ENCODE measurements at places on chromosomes 12 and 14.

- H3K36me3 ChIP-seq: peaks cover 3% of the 10 kb centered on the region
- no peaks in the 10 kb centered on the region for H3K4me1 ChIP-seq
- H3K27ac ChIP-seq: no peak overlapping the region
- peak overlapping the region; percentile 66 for H3K4me3 ChIP-seq
These were observed 737 bp downstream of the SPX start for GRCh38 chr12:21526721-21527345.

DNA sequence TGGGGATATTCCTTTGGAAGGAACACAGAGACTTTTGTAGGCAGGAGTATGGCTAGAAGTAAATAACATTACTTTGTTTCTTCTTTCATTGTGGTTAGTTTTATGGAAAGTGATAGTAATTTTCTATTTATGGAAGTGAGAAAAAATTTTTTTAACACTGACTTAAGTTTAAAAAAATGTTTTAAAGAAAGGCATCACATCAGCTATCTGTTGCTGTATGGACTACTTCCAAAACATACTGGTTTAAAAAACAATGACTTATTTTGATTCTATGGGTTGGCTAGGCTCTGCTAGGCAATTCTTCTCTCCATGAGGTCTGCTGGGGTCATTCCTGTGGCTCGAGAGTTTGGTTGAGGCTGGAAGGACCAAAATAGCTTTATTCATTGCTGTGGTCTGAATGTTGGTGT lies 31.7 kb upstream of the SLC38A2 start:
- H3K4me3 ChIP-seq: no peak overlapping the region
- H3K4me1 ChIP-seq: peaks cover 31% of the 10 kb centered on the region
- peaks cover 1% of the 10 kb centered on the region for H3K36me3 ChIP-seq
- H3K27ac ChIP-seq: no peak overlapping the region
- no peak for DNase-seq

DNA sequence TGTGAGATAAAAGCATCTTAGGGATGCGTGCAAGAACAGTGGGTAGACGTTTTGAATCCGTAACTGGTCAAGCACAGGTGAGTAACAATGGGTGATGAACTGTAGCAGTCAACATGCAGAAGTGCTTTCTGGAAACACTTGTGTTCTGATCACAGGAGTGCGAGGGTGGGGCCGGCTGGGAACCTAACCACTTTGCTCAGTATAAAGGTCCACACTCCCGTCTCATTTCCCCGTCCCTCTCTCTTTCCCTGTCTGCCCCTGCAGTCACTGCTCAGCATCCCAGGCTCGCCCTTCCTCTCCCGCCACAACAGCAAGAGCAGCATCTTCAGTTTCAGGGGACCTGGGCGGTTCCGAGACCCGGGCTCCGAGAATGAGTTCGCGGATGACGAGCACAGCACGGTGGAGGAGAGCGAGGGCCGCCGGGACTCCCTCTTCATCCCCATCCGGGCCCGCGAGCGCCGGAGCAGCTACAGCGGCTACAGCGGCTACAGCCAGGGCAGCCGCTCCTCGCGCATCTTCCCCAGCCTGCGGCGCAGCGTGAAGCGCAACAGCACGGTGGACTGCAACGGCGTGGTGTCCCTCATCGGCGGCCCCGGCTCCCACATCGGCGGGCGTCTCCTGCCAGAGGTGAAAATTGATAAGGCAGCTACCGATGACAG lies 127.1 kb downstream of the FIGNL2 start:
- H3K36me3 ChIP-seq: peaks cover 2% of the 10 kb centered on the region
- peak overlapping the region; percentile 22 for H3K4me3 ChIP-seq
- H3K27me3 ChIP-seq: peaks cover 40% of the 10 kb centered on the region
- DNase-seq: no peak
- H3K4me1 ChIP-seq: peaks cover 11% of the 10 kb centered on the region
- H3K27ac ChIP-seq: no peak overlapping the region

GRCh38 chr12:32069071-32069470 lies 37.6 kb upstream of the BICD1 start:
- H3K27me3 ChIP-seq: no peaks in the 10 kb centered on the region
- no peak for DNase-seq
- no peak overlapping the region for H3K27ac ChIP-seq
- H3K36me3 ChIP-seq: peaks cover 2% of the 10 kb centered on the region

DNA sequence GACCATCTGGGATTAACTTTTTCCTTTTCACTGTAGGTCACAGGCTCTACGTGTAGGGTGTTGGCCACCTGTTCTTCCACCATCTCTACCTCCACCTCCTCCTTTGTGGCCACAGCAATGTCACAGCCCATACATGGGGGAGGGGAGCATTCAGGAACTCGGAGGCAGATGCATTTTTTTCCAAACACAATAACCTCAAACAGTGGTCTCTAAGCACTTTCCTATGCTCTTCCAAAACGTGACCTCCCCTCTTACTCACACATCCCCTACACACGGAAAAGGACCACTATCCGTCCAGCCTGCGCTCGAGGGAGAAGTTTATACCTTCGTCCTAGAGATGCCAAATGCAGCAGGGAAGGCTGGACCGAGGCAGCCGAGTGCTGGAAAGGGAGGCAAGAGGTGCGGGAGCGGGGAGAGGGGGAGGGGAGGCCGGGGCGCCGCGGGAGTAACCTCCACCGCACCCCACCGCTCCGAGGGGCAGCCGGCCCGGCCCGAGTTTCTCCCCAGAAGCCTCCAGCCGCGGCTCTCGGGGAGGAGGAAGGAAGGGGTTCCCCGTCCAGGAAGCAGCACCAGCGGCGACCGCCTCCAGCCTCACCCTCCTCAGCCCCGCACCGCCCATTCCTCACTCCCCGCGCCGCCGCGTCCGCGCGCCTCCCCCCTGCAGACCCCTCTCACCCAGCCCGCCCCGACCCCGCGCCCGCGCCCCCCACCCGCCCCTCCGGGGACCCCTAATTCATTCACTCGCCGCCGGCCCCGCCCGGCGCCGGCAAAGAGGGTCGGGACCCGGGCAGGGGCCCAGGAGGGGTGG lies 594 bp downstream of the KRAS start:
- peaks cover 22% of the 10 kb centered on the region for H3K36me3 ChIP-seq
- DNase-seq: peak; percentile 23
- H3K4me3 ChIP-seq: peak overlapping the region; percentile 87
- H3K4me1 ChIP-seq: peaks cover 36% of the 10 kb centered on the region
- peak overlapping the region; percentile 94 for H3K27ac ChIP-seq

- peaks cover 11% of the 10 kb centered on the region for H3K4me1 ChIP-seq
- H3K4me3 ChIP-seq: peak overlapping the region; percentile 63
- no peaks in the 10 kb centered on the region for H3K27me3 ChIP-seq
- H3K27ac ChIP-seq: no peak overlapping the region
These were observed 4.1 kb upstream of the IGF1 start for GRCh38 chr12:102484428-102484958.

- H3K4me3 ChIP-seq: no peak overlapping the region
- no peaks in the 10 kb centered on the region for H3K4me1 ChIP-seq
- no peaks in the 10 kb centered on the region for H3K27me3 ChIP-seq
These were observed 15.3 kb upstream of the DGLUCY start for GRCh38 chr14:91098591-91098990.

DNA sequence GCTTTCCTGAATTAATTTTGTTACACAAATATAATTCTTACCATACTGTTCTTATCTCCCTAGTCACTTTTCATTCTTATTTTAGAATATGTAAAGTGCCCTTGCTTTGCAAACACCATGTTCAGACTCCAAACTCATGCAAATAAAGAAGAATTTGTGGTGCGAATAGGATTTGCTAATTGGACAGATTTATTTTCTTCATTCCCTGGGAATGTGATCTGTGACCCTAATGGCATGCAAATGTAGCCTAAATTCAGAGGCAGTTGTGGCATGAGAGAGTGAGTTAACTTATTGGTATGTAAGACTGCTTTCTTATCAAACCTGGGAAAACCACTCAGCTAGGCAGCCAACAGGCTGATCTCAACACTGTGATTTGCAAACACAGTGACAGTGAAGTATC lies 10.0 kb downstream of the CAPZA3 start:
- H3K4me3 ChIP-seq: no peak overlapping the region
- no peaks in the 10 kb centered on the region for H3K36me3 ChIP-seq
- no peaks in the 10 kb centered on the region for H3K27me3 ChIP-seq
- no peak for DNase-seq

DNA sequence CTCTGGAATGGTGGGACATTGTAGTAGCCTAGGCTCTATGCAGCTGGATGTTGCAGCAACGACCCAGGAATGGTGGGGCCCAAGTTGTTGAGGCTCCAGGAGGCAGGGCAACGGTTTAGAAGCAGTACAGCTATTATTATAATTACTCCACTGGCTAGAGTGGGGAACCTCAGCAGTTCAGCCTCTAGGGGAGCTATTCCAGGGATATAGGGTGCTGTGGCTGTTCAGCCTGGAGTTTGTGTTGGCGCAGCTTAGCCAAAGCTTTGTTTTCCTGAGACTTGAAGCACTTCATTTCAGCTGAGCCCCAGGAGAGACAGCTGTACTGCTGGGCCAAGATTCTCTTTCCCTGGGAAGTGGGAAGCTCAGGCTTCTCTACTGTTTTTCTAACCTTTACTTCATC lies 1023.0 kb upstream of the ATXN7L3B start:
- H3K27me3 ChIP-seq: no peaks in the 10 kb centered on the region
- no peak overlapping the region for H3K27ac ChIP-seq
- no peak for DNase-seq
- no peaks in the 10 kb centered on the region for H3K4me1 ChIP-seq

- H3K27ac ChIP-seq: no peak overlapping the region
- H3K4me3 ChIP-seq: no peak overlapping the region
- peaks cover 45% of the 10 kb centered on the region for H3K27me3 ChIP-seq
These were observed 47.1 kb downstream of the SERPINA3 start for GRCh38 chr14:94659256-94659655.

- no peak overlapping the region for H3K27ac ChIP-seq
- no peaks in the 10 kb centered on the region for H3K27me3 ChIP-seq
- DNase-seq: no peak
- no peak overlapping the region for H3K4me3 ChIP-seq
- no peaks in the 10 kb centered on the region for H3K4me1 ChIP-seq
These were observed 97.3 kb downstream of the DERA start for GRCh38 chr12:16008421-16008824.

DNA sequence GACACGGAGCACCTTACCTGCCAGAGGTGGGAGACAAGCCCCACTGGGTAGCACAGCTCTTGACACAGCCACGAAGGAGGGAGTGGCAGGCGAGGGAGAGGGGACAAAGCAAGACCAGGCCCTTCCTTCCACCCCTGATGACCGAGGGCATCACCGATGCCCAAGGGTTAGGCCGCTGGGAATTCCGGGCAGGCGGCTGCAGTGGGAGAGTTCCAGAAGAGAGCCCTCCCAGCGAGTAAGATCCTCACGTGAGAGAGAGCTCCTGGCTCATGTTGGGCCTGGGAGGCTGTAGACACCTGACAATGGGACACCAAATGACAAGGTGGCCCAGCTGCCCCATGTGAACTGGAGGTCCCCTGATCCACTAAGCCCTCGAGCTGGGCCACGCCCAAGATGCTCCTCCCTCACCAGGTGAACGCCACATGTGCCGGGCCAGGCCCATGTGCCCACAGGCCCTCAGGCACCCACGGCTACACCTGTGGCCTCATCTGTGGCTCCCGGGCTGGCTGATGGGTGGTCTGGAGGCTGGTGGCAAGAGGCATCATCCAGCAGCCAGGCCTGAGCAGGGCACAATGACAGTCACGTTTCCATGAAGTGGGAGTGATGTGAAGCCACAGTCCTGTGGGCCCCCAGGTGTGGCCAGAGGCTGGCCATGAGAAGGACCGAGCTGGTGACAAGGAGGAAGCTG lies 32.1 kb upstream of the C14orf180 start:
- no peak overlapping the region for H3K4me3 ChIP-seq
- peaks cover 53% of the 10 kb centered on the region for H3K27me3 ChIP-seq
- H3K4me1 ChIP-seq: no peaks in the 10 kb centered on the region
- peaks cover 3% of the 10 kb centered on the region for H3K36me3 ChIP-seq

DNA sequence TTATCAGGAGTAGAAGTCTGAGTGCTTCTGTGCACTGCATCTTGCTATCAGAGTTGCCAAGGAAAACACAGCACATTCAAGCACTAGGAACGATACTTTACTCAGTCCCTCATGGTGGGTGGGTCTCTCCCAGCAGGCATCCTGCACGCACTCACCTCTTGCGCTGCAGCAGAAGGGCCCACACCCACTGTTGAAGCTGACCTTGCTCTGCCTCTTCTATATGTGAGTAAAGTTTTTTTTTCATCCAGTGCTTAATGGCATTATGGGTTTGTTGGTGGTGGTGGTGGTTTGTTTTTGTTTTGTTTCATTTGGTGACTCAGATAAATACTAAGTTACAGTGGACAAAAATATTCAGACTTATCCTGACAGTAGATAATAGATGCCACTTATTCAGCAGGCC lies 348.5 kb downstream of the EGLN3 start:
- no peak overlapping the region for H3K27ac ChIP-seq
- H3K36me3 ChIP-seq: no peaks in the 10 kb centered on the region
- no peaks in the 10 kb centered on the region for H3K27me3 ChIP-seq
- H3K4me1 ChIP-seq: no peaks in the 10 kb centered on the region
- no peak for DNase-seq

DNA sequence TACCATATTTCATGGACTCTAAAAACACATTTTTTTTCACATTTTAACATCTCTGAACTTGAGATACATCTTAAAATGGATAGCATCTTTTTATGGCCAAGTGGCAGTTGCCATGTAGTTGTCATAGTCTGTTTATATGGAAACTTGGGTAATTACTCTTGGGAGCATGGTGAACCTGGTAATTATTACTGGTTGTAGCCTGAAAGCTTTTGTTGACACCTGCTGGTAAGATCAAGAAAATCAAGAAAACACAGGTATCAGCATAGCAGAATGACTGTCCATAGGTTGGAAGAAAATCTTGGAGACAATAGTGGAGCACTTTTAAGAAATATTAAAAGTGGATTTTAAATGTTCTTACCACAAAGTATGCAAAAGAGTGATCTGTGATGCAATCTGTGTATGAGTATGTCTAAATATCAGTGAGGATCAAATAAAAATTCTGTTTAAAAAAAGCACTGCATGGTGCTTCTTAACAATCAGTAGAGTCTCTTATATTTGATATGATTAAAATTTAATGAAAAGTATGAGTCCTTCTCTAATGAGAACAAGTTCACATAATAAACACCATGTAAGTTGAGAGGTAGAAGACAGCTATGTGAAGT lies 44.2 kb downstream of the TTC8 start:
- H3K27me3 ChIP-seq: no peaks in the 10 kb centered on the region
- H3K4me3 ChIP-seq: no peak overlapping the region
- H3K4me1 ChIP-seq: no peaks in the 10 kb centered on the region
- peaks cover under 1% of the 10 kb centered on the region for H3K36me3 ChIP-seq

- no peak for DNase-seq
- H3K27me3 ChIP-seq: peaks cover 49% of the 10 kb centered on the region
- H3K4me1 ChIP-seq: no peaks in the 10 kb centered on the region
- H3K36me3 ChIP-seq: no peaks in the 10 kb centered on the region
These were observed 10.4 kb downstream of the NGB start for GRCh38 chr14:77260631-77261030.

DNA sequence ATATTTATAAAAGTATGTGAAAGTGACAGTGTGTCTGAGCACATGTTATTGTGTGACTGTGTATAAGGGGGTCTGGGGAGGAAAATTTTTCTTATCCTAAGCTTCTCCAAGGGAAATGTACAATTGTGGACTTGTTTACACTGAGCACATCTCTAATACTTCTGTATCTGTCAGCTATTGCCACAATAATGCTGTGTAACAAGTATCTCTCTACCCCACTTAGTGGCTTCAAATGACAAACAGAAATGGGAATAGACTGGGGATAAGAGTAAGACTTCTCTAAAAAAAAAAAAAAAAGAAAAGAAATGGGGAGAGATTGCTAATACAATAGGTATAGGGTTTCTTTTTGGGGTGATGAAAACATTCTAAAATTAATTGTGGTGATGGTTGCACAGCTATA lies 44.3 kb upstream of the CCDC63 start:
- H3K27me3 ChIP-seq: no peaks in the 10 kb centered on the region
- H3K36me3 ChIP-seq: no peaks in the 10 kb centered on the region
- no peak for DNase-seq
- H3K4me1 ChIP-seq: no peaks in the 10 kb centered on the region
- H3K4me3 ChIP-seq: no peak overlapping the region
- no peak overlapping the region for H3K27ac ChIP-seq

- peaks cover 23% of the 10 kb centered on the region for H3K36me3 ChIP-seq
- DNase-seq: peak; percentile 92
These were observed at the start of gene PRKAB1 for GRCh38 chr12:119667577-119668323. Gene PRKAB1, plus strand, starts transcription at chr12:119668133. Its CDS starts 112 bp downstream, at chr12:119668245.

Measured in central memory CD8-positive, alpha-beta T cell (primary cell).